Right ventricle myocardium inferior (tissue), 1 donor: ENCODE measurements at places on chromosomes 7 and 10.

DNA sequence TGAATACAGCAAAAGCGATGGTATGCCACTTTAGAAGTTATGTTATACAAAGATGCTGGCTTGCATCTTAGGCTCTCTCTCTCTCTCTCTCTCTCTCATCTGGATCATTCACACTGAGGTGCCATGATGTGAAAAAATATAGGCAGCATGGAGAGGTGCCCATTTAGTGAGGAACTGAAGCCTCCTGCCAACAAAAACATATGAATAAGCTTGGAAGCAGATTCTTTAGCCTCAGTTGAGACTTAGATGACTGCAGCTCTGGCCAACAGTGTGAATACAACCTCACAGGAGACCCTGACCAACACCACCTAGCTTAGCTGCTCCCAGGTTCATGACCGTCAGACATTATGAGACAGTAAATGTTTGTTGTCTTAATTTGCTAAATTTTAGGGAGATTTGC lies 560.1 kb upstream of the LRRTM3 start:
- no peak for DNase-seq

DNA sequence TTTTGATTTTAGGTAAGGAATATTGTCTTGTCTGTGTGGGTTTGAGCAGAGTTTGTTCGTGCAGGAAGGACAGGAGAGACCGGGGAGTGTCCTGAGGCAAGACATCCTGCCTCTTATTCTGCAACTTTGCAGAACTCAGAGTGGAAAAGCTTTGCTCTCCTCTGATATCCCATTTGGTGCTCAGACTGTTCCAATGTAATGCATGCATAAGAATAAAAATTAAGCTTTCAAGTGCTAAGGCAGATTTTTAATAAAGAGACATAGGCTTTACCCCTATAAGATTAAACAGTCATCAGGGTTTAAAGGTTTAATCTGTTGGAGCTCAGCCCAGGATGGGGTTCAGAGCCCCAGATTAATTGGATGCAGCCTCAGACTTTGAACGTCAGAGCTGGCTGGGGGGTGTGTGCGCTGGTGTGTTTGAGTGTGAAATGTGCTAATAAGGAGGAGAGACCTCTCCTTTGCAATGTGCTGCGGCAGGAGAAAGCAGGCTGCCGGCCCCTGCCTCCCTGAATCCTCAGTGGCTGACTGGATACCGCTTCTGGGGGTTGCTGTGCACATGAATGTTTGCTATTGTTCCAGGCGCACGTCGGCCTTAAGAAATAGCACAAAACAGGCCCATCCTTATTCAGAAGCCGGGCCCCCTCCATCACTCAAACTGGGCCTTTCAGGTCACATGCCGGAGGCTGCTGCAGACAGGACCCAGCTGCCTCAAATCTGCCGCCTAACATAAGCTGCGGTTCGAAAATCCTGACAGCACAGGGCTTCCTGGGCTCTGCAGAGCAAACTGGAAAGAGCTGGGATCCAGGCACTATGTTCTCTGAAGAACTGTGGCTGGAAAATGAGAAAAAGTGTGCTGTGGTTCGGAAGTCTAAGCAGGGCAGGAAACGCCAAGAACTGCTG lies 84.1 kb upstream of the PRR15 start:
- DNase-seq, result no peak

GRCh38 chr10:37934791-37935190 lies 41.7 kb downstream of the ZNF25 start:
- no peak for DNase-seq

GRCh38 chr10:29323367-29323766 lies 34.5 kb downstream of the LYZL1 start:
- no peak for DNase-seq

GRCh38 chr10:91196268-91197048 lies 24.0 kb upstream of the PCGF5 start:
- no peak for DNase-seq

DNA sequence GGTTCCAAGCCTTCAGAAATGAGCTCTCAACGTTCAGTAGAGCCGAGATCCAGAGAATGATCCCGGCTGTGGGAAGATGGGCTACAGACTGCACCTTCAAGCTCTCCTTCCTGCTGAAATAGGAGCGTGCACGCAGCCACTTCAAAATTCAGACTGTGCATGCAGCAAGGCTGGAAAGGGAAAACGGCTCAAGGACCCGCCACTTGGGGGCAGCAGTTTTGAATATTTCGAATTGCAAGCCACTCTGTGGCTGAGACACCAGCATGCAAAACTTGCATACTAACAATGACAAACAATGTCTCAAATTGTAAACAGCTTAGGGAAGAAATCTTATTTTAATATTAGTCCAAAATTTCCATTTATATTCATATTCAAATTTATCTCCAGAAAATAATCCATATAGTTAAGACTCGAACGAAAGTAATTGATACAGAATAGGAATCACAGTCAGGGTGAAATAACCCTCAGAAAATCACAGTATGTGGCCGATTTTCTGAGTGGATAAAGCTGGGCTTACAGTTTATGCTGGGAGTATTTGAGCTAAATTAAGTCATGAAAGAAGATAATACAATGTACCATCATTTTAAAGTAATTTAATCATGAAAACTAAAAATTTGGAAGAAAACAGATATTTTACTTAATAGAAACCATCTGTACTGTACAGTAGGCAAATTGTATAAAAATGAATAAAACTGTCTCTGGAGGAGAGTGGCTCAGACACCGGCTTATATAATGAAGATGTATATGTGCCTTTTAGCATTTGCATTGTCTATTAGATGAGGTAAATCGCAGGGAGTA lies 137.9 kb upstream of the MKI67 start:
- no peak for DNase-seq

DNA sequence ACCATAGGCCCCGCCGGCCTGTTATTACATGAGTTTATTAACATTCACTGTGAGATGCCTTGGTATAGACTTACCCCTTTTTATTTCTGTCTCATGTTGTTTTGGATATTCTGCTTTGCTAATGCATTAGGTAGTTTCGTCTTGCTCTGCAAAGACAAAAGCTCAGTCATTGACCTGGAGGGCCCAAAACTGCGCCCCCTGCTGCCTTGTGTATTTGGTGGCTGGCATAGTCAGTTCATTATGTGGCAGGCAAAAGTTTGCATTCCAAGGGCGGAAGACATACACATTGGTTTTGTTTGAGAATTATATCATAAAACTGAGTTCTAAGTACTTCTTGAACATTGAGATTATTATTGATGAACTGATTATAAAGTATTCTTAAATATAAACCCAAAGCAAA lies 372.5 kb downstream of the SDK1 start:
- no peak for DNase-seq

GRCh38 chr10:86294346-86295265 lies 72.0 kb downstream of the GRID1 start:
- no peak for DNase-seq

GRCh38 chr7:50564171-50564570 lies 1.0 kb downstream of the DDC start:
- no peak for DNase-seq

GRCh38 chr7:17171427-17171826 lies 127.0 kb upstream of the AHR start:
- DNase-seq, result no peak

DNA sequence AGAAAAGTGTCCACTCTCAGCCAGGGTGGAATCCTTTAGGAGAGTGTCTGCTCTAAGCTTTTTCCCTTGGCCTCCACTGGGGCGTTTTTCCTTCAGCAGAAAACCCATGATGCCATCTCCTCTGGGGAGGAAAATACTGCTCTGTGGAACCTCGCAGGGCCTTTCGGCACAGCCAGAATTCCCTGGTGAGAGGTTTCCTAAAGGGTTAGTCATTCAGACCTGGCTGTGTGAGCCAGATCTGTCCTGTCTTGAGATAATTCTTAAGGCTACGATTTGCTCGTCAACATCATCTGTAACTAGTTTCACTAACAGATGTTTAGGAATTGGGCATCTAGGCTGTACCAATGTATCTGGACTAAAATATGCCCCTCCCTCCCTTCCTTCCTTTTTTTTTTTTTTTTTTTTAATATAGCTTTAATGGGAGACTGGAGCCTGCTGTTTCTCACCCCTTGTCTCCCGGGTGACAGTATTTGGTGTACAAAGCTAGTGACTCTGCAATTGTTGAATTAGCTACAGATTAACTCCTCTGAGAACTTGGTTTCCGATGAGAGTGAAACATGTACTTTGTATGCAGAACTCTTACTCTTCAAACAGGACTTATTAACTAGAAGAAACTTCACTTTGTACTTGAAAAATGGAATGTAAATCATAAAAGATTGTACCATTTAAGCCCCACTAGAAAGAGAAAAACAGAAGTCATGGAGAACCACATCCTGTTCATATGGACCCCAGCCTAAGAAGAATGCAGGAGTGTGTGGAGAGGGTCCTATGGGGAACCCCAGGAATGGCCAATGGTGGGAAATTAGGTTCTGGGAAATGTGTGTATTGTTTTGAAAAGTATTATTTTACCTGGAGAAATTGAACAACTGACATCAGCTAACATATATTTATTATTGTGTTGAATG lies 230.9 kb downstream of the CAMK1D start:
- DNase-seq, result no peak

- no peak for DNase-seq
These were observed 148.7 kb downstream of the BICC1 start for GRCh38 chr10:58661336-58661735.

GRCh38 chr10:62635127-62635526 lies 169.4 kb upstream of the ADO start:
- DNase-seq, result no peak

DNA sequence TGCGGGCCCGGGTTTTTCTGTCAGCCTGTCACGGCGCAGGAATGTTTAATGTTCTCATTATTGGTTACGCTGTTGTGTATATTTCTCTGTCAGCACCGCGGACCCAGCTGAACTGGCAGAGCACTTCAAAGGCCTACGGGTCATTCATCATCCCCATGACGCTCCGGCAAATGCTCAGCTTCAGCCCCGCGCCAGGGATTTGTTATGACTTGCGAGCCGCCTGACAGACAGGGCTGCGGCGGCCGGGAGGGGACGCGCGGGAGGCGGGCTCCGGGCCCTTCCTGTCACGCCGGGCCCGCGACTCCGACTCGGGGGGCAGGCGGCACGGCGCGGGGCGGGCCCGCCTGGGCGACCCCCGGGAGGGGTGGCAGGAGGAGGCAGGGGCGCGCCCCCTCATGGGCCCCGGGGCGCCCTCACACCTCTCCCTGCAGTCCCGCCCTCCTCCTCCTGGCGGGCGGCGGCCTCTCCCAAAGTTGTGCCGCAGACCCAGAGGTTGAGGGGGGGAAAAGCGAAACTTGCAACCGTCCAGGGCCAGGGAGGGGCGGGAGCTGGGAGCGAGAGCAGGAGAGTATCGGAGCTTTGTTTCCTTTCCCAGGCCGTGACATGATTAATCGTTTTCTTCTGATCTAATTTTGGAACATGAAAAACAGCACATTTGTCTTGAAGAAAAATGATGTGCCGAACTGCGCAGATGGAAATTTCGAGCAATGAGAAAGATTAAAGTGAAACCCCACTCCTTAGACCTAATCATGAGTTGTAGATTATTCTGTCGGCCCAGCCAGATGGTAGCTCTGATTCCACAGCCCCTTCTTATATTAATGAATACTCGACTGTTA lies 59.3 kb upstream of the COMTD1 start:
- DNase-seq, result peak; percentile 87

- no peak for DNase-seq
These were observed 203.5 kb downstream of the PTEN start for GRCh38 chr10:88066876-88067275.

- no peak for DNase-seq
These were observed 280.6 kb upstream of the ETV1 start for GRCh38 chr7:14270099-14270498.

DNA sequence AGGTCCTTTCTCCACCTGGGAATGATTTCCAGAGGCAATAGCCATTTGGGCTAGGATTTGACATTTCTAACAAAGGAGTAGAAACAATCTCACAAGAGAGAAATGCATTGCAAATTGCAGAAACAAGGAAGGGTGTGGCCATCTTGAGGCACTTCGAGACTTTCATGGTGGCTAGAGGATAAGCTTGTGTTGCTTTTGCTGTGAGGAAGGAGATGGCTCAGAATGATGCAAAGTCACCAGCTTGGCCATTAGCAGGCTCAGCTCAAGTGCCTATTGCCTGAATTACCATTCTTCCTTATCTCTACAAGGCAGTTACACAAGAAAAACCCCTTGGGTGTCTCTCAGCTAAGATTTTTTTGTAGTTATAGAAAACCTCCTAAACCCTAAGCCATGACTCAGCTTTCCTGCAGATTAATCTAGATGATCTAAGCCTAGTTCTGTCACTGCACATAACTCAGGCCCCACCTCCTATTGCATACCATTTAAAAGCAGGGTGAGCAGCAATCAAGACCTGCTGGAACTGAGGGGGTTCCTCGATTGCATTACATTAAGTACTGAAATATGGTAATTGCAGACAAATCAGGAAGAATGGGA lies 683.1 kb downstream of the NRG3 start:
- DNase-seq, result no peak

DNA sequence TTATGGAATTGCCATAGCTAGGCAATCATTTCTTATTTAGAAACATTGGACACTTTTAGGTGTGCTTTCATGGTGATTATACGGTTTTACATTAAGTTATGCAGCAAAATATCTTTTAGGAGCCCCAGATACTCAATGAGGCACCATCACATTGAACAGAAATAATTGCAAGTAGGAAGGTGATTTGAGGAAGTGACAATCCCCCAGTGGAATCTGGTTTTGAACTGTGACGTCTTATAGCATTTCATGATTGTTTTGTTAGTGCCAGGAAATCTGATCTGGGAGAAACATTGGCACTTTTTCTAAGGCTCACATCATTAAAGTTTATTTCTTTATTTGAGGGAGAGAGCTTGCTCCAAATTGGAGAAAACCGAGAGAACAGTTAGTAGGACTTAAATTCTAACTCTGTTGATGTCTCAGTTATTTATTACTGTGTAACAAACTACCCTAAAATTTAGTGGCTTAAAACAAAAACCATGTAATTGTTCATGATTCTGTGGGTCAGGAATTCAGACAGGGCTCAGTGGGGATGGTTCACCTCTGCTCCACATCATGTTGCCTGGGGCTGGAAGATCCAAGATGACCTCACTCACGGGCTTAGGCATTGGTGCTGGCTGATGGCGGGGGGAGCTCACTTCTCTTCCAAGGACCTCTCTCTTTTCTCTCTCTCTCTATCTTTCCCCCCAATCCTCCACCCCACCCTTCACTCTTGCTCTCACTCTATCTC lies 78.2 kb upstream of the STEAP1B start:
- DNase-seq, result no peak

DNA sequence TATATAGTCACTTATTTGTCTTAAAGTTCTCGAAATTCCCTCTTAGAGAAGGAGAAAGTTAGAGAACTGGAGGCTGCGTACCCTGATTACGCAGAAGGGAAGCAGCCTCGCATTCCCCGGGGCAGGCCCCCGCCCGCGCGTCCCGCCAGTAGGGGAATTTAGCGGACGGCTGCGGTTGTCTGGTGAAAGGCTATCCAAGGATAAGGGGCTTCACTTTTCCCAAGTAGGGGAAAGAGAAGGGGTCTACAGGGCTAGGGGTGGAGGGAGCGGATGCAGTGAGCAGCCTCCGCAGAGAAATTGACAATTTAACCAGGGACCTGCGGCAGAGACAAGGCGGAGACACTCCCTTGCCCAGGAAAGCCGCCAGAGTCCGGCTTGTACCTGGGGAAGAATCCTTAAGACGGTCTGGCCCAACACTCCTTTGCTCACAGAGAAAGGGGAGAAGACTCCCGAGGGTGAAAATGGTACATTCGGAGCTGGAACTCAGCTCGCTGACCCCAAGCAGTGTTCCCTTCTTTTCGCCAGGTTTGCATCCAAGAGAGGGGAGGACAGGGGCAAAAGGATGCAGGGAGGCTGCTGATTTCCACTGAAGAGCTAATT lies 994 bp upstream of the MAGI2 start:
- DNase-seq, result no peak
